ENCODE measurements at places on chromosomes 6 and 20.

GRCh38 chr6:81906041-81906440 is 153.6 kb upstream of the TENT5A start:
- DNase-seq = no peak

DNA sequence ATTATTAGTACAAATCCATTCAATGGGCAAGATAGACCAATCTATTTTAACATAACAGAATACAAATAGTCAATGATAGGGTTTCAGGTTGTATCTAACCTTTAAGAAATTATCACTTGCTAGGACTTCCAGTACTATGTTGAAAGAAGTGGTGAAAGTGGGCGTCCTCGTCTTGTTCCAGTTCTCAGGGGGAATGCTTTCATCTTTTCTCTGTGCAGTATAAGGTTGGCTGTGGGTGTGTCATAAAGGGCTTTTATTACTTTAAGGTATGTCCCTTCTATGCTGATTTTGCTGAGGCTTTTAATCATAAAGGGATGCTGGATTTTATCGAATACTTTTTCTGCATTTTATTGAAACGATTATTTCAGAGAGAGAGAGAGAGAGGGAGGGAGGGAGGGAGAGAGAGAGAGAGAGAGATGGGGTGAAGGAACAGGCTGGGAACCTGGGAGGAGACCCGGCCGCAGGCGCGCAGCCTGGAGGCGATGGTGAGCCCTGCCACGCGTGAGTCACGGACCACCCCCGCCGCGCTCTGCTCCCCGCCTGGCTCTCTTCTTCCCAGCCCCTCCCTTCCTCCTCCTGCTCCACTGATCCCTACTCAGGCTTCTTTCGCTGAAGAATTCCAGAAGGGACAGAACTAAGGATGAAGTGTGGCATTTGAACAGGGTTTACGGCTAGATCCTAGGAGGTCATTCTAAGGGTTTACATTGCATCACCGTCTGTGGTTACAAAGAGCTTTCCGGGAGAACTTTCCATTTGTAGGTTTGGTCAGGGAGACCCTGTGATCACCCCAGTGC is 45.5 kb upstream of the HLA-E start:
- DNase-seq = no peak

GRCh38 chr20:57680934-57681914 is 28.6 kb downstream of the PMEPA1 start:
- no peak for DNase-seq

DNA sequence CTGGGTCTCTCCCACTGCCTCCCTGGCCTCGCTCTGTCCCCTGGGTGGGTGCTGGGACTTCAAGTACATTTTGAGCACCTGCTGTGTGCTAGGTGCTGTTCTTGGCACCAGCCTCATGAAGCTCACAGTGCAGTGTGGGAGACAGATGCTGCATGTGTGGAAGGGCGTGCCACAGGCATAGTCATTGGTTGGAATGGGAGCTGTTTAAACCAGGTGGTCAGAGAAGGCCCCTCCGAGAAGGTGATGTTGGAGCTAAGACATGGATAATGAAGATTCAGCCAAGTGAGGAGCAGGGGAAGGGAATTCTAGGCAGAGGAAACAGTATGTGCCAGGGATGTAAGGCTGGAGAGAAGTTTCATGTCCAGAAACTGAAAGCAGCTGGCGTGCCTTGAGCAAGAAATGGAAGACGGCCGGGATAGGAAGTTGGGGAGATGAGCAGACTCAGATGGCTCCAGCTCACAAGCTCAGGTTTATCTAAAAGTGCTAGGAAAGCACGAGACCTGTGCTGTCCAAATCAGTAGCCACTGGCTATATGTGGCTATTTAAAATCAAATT is 9.9 kb downstream of the LPIN3 start:
- DNase-seq = no peak

GRCh38 chr6:137117581-137117980 is 55.9 kb downstream of the IL22RA2 start:
- DNase-seq = no peak

GRCh38 chr20:2463616-2464365 is 6.8 kb downstream of the SNRPB start:
- no peak for DNase-seq

GRCh38 chr20:1327241-1327653 is 1.7 kb downstream of the SDCBP2 start:
- peak; percentile 56 for DNase-seq

- no peak for DNase-seq
Measured at GRCh38 chr6:150069706-150070105, 785 bp upstream of the ULBP3 start.

DNA sequence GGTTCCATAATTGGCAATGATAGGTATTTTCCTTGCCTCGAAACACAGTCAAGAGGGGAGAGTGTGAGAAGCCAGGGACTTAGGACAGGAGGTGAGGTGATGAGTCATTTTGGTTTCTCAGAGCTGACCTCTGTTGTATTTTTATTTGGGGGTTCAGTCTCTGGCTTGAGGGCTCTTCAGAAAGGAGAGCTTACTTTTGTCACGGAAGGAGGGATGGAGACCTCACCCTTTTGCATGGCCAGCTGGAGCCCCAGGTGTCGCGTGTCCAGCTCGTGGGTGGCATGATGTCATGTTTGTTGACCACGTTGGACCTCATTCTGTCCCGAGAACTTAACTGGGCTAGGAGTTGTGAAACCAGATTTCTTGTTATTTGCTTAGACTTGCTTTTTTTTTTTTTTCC is 293.9 kb downstream of the QKI start:
- no peak for DNase-seq

GRCh38 chr20:51424270-51425117 is 118.0 kb downstream of the NFATC2 start:
- no peak for DNase-seq

DNA sequence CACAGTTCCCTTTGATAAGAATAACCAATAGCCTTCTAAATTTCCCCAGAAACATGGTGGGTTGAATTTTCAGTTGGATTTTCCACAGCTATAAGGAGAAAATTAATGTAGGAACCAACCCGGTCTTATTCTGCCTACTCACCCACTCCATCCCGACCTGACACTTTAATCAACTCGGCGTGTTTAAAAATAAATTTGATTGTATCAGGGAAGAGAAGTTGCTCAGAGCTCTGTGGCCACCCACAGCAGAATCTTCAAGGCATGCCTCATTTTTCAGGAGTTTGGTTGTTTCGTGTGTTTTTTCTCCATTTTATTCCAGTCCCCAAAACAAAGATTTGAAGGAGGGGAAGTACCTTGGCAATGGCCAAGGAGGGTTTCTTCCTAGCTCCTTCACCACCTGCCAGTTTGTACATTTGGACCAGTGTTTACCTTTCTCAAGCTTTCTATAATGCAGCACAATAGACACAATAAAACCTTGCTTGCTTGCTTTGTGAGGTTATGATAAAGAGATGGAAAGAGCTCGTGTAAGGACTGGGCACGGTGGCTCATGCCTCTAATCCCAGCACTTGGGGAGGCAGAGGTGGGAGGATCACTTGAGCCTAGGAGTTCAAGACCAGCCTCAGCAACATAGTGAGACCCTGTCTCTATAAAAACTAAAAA is 297.2 kb upstream of the JARID2 start:
- no peak for DNase-seq

DNA sequence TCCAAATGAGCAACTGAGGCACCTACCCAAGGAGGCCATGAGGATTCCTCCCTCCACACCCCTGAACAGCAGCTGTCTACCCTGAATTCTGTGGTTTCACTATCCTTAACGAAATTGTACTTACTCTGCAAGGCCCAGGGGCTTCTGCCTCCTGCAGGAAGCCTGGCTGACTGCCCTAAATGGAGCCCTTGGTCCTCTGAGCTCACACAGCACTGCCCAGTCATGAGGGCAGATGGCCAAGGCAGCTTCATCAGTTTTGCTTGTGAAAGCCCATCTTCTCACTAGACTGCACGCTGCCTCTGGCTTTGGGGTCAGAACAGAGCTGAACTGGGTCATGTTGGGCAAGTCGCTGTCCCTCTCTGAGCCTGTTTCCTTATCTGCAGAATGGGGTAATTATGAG is 26.4 kb upstream of the SIRPA start:
- no peak for DNase-seq

DNA sequence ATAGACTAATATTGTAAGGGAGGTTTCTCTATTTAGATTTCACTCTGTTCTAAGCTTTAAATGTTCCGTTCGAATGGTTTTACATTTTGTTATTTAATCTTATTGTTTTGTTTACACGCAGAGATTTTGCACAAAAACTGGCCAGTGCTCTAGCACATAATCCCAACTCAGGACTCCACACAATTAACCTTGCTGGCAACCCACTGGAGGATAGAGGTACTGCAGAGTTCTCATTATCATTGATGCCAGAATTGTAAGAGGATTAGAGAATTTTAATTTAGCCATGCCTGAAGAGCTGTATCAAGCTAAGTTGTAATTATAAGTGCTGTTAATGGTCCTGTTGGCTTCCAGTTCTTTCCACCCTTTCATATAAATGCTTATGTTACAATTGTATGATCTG is 179.7 kb upstream of the SCGN start:
- no peak for DNase-seq

GRCh38 chr20:63394069-63394919 is 33.1 kb upstream of the CHRNA4 start:
- DNase-seq = no peak

GRCh38 chr20:47879771-47880170 is 94.5 kb upstream of the SULF2 start:
- DNase-seq = no peak

- no peak for DNase-seq
Measured at GRCh38 chr6:142943711-142944123, 1.3 kb downstream of the HIVEP2 start.

GRCh38 chr6:91490671-91491301 is 903.9 kb upstream of the MAP3K7 start:
- DNase-seq = no peak

GRCh38 chr20:32559753-32560380 is 25.3 kb downstream of the NOL4L start:
- no peak for DNase-seq

DNA sequence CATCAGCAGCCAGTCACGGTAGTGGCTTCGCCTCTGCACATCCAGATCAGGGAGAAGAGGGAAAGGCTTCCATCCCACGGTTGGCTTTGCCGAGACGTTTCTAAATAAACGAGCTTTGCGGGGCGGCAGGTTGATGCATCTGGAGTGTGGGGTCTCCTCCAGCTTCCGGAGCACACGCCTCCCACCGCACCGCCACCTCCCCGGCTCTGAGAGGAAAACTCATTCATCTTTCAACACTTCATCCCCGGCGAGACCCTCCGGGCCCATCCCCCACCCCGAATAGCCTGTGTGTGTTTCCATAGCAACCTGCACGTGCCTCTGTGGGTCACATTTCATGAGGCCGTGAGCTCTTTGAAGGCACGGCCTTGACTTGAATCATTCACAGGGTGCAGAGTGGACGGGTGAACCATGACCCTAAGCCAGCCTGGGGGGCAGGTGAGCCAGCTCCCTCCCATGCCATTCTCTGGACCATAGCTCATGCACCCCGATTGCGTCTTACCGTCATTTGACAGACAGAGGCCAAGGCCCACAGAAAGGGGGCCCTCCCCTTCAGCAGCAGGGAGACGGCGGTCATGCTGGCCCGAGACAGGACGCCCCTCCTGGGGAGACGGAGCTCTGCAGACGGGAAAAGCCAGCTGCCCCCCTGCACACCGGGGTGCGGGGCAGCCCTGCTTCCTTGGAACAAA is 16.2 kb upstream of the CHRNA4 start:
- no peak for DNase-seq

- no peak for DNase-seq
Measured at GRCh38 chr6:142489722-142490610, 188.2 kb downstream of the ADGRG6 start.

DNA sequence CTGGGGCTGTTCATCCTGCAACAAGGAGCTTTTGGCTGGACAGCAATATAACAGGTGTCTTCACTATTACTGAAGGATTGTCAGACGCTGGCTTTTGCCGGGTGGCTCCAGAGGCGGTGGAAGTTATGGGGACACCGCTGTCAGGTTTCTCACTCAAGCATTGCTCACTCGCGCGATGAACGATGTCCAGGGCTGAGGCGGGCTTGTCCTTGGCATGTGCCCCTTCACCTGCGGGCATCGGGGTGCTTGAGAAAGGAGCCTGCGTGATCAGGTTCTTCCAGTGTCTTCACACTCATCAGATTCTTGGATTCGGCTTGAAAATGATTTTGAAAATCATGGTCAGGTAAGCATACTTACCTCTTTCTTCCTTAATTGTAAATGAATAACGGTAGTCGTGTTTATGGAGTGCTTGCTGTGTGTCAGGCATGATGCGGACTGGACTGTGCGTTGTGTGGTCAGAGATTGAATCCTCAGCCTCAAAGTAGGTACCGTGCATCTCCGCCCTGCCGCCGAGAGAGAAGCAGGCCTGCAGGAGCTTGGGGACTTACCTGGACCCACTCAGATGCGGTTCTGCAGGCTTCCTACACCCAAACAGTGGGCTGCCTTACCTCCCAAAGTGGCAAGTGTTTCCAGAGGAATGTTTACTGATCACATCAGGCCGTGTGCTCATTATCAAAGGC is 18.3 kb upstream of the PYGB start:
- no peak for DNase-seq

DNA sequence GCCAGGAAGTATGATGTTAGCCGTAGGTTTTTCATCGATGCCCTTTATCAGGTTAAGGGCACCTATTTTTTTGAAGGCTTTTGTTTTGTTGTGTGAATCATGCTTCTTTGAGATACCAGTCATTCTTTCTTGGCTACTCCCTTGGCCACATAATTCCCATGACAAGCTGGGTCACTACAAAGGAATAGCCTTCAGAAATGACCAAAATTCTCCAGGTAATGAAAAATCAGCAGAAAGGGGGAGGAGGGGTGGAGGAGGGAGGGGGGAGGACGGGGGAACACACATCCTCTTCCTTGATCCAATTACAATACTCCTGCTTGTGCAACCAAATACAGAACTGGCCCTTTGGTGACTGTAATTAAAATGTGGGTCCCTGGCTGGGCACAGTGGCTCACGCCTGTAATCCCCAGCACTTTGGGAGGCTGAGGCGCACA is 21.7 kb upstream of the TGM2 start:
- DNase-seq = no peak

- DNase-seq = no peak
Measured at GRCh38 chr6:129016844-129017243, 133.9 kb downstream of the LAMA2 start.

GRCh38 chr6:126698732-126699240 is 358.9 kb downstream of the CENPW start:
- DNase-seq = no peak

- DNase-seq = no peak
Measured at GRCh38 chr6:11379805-11380204, 147.3 kb upstream of the NEDD9 start.

GRCh38 chr20:8764344-8764962 is 304.4 kb upstream of the PLCB4 start:
- no peak for DNase-seq

GRCh38 chr6:125377621-125378020 is 75.9 kb upstream of the HDDC2 start:
- DNase-seq = no peak

DNA sequence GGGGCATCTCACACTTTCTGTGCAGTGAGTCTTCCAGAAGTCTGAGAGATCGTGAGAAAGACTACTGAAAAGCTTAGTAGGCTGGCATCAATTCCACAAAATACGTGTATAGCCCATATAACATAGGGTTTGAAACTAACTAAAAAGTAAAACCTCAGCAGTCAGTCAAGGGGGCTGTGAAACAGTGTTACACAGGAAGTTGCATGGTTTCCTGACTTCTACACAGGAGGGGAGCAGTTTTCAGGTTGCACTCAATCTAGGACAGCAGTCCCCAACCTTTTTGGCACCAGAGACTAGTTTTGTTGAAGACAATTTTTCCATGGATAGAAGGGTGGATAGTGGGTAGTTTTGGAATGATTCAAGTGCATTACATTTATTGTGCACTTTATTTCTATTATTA is 4.7 kb upstream of the LY86 start:
- no peak for DNase-seq

GRCh38 chr6:98928688-98929087 is 19.1 kb downstream of the FBXL4 start:
- DNase-seq = no peak

- no peak for DNase-seq
Measured at GRCh38 chr6:126202707-126203106, 137.2 kb upstream of the CENPW start.
